ENCODE measurements at places on chromosomes 12 and 14.

- DNase-seq: no peak
Observed at GRCh38 chr12:98951406-98951805, 306.3 kb downstream of the APAF1 start.

DNA sequence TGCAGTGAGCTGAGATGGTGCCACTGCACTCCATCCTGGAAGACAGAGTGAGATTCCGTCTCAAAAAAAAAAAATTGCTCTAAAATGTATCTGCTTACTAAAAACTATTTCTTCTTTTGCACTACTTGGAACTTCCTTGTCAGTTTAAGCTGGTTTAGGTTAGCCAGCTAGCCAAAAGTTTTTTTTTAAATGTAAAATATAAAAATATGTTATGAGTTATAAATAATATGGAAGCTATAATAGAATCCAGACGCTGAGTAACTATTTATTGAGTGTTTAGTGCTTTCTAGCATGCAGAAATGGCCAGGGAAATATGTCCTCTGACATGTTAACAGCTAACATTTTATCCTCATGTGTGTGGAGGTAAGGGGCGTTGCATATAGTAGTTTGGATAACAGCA is 85.6 kb downstream of the PLEKHA5 start:
- DNase-seq: no peak

DNA sequence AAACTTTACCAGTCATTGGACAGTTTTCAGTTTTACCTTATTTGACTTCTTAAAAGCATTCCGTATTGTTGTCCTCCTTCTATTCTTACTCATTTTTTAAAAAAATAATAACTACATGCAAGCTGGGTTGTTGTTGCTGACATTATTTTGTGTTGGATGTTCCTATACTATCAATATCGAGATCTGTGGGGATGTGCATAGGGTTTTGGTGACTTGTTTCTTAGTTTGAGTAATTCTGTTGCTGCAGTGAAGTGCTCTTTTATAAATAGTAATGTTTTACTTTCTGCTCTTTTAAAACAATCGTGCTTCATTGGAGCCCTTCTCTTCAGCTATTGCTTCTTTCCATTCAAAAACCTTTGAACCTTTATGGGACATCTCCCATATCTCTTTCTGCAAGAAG is 79.4 kb downstream of the METTL25 start:
- no peak for DNase-seq

- DNase-seq: no peak
Observed at GRCh38 chr12:88237954-88238353, 95.8 kb downstream of the TMTC3 start.

DNA sequence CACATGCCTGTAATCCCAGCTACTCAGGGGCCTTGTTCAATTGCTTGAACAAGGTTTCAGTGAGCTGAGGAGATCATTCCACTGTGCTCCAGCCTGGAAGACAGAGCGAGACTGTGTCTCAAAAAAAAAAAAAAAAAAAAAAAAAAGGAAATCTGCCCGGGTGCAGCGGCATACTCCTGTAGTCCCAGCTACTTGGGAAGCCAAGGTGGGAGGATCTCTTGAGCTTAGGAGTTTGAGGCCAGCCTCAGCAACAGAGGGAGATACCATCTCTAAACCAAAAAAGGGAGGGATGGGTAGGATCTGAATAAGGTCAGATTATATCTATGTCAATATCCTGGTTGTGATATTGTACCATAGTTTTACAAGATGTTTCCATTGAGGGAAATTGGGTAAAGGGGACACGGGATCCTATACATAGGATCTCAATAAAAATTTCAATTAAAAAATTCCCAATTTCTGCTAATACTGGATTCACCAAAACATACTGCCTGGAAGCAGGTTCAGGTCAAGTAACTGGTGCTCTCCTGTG is 76.4 kb downstream of the BORCS5 start:
- no peak for DNase-seq

DNA sequence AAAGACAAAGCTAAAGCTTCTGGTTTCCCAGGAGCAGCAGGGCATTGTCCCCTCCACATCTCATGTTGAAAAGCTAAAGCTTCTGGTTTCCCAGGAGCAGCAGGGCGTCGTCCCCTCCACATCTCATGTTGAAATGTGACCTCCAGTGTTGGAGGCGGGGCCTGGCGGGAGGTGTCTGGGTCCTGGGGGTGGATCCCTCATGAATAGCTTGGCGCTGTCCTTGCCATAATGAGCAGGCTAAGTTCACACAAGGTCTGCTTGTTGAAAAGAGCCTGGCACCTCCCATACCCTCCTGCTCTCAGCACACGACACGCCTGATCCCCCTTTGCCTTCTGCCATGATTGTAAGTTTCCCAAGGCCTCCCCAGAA is 123.7 kb downstream of the PIWIL1 start:
- DNase-seq: no peak
